ENCODE measurements at places on chromosomes 2 and 18.

- peak; percentile 56 for DNase-seq
Observed at GRCh38 chr2:219627103-219628100, at the start of gene SLC4A3. SLC4A3 (plus strand) TSS chr2:219627630; CDS start chr2:219627993, 363 bp downstream.

DNA sequence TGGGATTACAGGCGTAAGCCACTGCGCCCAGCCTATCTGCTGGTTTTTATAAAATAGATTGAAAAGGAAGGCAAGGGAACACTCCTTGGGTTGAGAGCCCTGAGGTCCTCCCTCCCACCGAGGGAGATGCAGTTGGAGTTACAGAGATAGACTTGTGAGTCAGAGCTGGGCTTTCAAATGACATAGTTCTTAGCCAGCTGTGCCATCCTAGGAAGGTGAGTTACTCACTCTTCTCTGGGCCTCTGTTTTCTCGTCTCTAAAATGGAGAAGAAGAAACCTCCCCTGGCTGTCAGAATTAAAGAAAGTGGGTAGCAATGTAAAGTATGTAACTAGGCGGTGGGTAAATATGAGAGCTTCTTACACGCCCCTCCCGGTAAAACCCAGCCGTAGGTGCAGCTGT is 2.4 kb downstream of the LRRFIP1 start:
- DNase-seq, result no peak

- DNase-seq, result no peak
Observed at GRCh38 chr18:10234281-10234680, 220.2 kb upstream of the APCDD1 start.

DNA sequence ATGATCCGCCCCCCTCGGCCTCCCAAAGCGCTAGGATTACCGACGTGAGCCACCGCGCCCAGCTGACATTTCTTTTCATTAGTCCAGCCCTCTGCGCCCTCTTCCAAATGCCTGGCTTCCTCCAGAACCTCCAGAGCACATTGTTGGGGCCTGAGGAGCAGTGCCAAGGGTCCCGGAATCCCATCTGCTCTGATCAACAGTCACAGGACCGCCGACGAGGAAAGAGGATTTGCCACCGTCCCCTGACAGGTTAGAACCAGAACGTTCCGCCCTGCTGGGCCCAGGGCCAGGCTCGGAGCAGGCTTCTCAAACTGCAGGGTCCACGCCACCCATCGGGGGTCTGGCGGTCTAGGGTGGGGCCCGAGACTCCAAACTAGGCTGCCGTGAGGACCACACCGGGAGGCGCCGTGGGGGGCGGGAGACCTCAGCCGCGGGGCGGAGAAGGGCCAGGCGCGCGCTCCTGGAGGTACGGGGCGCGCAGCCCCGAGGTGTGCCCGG is 36.9 kb upstream of the ITM2C start:
- no peak for DNase-seq

GRCh38 chr2:236550701-236551465 is 18.7 kb upstream of the ACKR3 start:
- no peak for DNase-seq

DNA sequence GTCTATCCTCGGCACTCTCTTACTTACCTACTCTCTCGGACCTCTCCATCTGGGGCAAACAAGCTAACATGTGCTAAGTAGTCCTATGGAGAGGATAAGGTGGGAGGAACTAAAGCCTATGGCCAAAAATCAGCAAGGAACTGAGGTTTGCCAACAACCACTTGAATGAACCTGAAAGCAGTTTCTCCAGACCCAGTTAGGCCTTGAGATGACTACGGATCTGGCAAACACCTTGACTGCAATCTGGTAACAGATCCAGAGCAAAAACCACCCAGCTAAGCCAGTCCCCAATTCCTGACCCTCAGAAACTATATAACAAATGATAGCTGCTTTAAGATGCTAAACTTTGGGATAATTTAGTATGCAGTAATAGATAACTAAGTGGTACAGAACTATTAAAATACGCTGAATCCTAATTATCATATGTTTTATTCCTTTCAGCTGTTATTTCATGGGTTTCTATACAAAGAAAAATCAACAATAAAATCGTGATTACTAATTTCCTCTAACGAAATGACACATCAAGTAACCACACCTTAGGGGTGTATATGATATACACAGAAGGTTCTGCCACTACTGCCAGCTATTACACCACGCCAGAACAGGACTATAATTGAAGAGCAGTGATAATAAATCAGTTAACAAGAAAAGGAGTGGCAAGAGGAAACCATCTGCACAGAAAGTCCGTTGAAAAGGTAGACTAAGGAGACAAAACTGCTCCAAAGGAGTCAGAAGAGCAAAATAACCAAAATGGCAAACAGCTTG is 3.2 kb downstream of the FARSB start:
- DNase-seq, result no peak

GRCh38 chr2:172223601-172224054 is 120.9 kb upstream of the DLX2 start:
- no peak for DNase-seq

GRCh38 chr18:57480733-57481132 is 45.6 kb downstream of the ONECUT2 start:
- no peak for DNase-seq

- DNase-seq, result no peak
Observed at GRCh38 chr2:147135376-147135775, 709.5 kb upstream of the ACVR2A start.

- DNase-seq, result no peak
Observed at GRCh38 chr2:181258720-181259119, 198.5 kb upstream of the ITGA4 start.

DNA sequence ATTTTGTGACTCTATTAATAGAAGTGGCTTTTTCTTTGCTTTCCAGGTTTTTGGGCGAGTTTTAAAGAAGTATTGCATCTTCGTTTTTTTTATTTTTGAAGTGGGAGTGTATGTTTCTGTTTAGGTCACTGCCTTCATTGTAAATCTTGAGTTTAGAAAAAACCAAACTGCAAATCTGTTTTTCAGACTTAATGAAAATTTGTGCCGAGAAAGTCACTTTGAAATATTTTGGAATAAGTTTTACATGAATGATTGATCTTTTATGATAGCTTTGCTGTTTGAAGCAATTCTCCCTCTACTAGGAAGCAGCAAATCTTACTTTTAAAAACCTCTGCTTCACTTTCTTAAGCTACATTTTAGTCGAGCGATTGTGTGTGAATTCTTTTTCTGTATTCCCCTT is 2.2 kb downstream of the SMAD4 start:
- no peak for DNase-seq

GRCh38 chr2:70907130-70908057 is 28.3 kb upstream of the ATP6V1B1 start:
- no peak for DNase-seq

- no peak for DNase-seq
Observed at GRCh38 chr18:26745288-26746181, 120.0 kb downstream of the AQP4 start.

GRCh38 chr2:173299764-173300163 is 54.9 kb upstream of the CDCA7 start:
- DNase-seq, result no peak
